ENCODE measurements at places on chromosomes 13 and 19.

DNA sequence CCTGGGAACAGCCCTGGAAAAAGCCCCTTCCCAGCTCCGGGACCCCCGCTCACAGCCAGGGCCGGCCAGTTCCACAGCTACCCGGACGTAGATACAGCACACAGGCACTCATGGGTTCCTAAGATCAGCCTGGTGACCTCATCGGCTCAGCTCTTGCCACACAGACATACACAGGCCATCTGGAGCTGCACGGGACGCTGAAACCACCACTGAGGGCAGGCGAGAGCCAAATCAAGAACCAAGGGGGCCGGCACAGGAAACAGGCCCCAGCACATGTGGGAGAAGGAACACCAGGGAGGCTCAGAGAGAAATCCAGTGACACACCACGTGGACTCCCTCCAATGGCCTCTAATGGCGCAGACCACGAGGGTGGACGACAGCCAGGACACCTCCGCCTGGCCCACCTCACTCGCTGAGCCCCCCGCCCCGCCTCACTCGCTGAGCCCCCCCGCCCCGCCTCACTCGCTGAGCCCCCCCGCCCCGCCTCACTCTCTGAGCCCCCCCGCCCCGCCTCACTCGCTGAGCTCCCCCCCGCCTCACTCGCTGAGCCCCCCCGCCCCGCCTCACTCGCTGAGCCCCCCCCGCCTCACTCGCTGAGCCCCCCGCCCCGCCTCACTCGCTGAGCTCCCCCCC lies 69.7 kb upstream of the C13orf46 start:
- DNase-seq = no peak

DNA sequence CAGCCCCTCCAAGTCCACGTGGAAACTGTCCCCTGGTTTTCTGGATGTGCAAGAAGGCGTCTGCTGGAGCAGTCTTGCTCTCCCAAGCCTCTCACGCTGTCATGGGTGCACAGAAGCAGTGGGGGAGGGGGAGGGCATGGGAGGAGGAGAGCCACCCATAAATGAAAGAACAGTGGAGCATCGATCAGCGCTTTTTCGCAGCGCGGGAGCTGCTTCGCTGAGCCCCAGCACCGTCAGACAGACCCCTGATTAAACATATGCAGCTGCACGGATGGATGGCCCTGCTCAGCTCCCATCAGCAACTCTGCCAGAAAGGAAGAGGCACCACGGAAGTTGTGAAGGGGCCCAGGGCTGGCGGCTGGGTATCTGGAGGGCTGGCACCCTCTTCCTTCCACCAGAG lies 264.9 kb downstream of the UQCRFS1 start:
- DNase-seq = no peak

DNA sequence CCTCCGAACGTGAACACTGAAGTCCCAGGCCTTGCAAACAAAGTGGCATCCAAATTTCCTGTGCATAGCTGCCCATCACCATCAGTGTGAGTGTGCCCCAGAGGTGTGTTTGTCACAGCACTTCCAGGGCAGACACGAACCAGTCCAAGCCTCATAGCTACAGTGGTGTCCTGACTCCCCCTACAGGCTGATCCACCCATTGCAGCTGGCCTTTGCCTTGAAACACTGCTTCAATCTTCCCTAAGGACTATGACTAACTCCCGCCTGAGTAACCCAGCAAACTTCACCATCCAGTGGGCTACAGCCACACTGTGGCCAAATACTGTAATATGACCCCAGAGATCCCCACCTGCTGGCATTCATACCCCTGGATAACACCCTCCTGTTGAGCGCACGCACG lies 3.9 kb downstream of the ZNF266 start:
- peak; percentile 43 for DNase-seq

DNA sequence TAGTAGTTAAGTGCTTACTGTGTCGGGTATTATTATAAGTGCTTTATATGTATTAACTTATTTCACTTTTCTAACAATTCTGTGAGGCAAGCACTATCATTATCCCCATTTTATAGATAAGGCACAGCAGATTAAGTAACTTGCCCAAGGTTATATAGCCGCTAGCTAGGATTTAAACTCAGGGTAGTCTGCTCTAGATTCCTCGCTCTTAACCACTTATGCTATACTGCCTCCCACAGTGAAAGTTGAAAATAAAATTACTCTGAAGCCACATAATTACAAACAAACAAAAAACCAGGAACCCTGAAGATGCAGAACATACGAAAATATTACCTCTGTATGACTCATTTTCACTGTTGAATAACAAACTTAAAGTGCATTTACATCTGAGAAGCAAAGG lies 3.9 kb downstream of the TEX30 start:
- DNase-seq = no peak

Data from stimulated activated CD8-positive, alpha-beta memory T cell treated with anti-CD3 and anti-CD28 coated beads, Interleukin-7, amount 100 ng/mL, for 48 hours (primary cell).